ENCODE measurements at places on chromosomes 7 and 10. TPM values are rescaled to one million over a fixed set of nuclear protein-coding genes. Genes with fewer than 3 reads are reported as not detected.
A peak's percentile ranks its signal among the peaks of the same experiment; 100 is the strongest.

GRCh38 chr10:13396369-13396768, 48.3 kb upstream of the SEPHS1 start:
- no peak for DNase-seq

DNA sequence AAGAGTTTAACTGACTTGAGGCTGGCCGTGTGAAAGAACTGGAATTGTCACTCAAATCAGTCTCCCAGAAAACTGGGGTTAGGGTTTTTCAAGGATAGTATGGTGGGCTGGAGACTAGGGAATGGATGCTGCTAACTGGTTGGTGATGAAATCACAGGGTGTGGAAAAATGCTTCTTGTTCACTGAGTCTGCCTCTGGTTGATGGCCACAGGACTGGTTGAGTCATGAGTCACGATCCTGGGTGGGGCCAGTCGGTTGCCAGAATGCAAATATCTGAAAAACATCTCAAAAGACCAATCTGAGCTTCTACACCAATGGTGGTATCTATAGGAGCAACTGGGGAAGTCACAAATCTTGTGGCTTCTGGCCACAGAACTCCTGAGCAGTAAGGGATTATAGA, 16.3 kb upstream of the BAMBI start:
- peak; percentile 25 for DNase-seq

DNA sequence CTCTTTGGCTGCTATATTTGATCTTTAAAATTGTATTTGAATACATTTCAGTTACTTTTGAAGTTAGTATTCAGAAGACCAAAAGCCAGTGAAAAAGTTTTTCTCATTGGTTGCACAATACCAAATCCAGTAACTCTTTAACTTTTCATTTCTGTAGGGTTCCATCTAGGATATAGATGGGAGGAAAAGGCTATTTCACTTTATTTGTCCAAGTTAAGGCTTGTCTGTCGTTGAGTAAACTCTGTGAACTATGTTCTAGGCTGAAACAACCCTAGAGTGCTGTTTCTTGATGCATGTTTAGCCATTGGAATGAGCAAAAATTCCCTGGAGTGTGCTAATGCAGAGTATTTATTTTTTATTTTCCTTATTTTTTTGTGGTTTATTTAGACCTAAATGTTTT, 834.7 kb upstream of the KCND2 start:
- no peak for DNase-seq

DNA sequence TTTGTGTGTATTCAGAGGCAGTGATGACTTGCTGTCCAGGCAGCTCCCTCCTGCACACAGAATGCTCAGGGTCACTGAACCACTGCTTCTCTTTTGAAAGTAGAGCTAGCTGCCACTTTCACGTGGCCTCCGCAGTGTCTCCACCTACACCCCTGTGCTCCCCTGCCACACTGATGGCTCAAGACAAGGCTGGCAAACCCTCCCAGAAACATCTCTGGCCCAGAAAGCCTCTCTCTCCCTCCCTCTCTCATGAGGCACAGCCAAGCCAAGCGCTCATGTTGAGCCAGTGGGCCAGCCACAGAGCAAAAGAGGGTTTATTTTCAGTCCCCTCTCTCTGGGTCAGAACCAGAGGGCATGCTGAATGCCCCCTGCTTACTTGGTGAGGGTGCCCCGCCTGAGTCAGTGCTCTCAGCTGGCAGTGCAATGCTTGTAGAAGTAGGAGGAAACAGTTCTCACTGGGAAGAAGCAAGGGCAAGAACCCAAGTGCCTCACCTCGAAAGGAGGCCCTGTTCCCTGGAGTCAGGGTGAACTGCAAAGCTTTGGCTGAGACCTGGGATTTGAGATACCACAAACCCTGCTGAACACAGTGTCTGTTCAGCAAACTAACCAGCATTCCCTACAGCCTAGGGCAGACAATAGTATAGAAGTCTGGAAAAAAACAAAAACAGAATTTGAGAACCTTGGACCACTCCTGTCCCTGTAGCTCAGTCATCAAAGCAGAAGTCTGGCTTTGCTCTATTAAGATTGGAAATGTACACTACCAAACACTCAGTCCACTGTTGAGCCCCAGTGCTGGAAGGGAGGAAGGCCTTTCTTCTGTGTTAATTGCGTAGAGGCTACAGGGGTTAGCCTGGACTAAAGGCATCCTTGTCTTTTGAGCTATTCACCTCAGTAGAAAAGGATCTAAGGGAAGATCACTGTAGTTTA, 15.8 kb downstream of the SCD start:
- DNase-seq = no peak

- DNase-seq = no peak
Observed at GRCh38 chr10:86004337-86004736, 362.3 kb downstream of the GRID1 start.

DNA sequence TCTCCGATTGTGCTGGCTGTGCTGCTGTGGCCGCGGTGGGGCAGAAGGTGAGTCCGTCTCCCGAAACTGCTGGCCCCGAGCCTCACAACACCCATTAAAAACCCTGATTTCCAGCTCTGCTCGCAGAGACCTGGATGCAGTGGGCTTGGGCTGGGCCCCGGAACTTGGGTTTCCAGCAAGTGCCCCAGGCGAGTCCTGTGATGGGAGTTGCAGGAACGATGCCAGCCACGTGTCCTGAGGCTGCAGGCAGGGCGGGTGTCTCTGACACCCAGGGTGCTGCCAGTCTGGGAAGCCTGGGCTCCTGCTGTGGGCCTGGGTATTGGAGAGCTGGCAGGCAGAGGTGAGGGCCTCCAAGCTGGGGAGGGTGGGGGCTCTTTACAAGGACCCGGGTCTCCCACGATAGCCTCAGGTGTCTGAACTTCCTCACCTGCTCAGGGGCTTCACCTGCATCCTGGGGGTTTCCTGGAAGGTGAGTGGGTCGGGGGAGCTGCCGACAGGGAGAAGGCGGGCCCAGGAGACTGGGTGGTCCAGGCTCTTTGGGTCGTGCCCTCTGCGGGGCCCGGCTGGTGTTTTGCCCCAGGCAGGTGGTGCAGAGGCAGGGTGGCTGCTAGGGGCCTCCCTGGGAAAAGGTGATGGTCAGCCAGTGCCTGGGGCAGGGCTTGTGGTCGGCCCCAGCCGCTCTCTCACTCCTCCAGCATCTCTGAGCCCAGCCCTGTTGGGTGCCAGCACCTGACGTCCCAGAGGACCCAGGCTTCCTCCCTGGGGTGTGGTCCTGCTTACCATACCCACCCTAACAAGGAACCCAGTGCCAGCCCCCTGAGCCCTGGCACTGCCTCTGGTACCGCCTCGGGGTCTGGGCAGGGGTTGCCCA, 180.3 kb downstream of the DNAJB6 start:
- no peak for DNase-seq

DNA sequence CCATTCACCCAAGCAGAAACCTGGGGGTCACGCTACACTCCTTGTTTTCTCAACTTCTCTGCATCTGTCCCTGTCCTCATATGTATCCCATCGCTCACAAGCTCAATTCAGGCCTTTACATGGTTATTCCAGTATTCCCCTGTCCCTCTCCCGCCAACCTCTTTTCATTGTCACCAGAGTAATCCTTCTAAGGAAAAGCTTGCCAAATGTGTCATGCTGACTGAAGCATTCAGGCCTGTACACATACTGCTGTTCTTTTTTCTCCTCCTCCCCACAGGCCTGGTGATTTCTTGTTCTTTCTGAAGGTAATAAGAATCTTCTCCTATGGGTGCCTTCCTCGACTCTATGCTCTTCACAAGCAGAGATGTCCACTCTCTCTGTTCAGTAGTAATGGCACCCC, 282.2 kb downstream of the PHTF2 start:
- DNase-seq = no peak

The TEX47 gene
- total RNA-seq = not detected

The FXYD4 gene
- not detected for total RNA-seq

GRCh38 chr7:73838642-73839041, 3.7 kb downstream of the METTL27 start:
- DNase-seq = peak; percentile 56

DNA sequence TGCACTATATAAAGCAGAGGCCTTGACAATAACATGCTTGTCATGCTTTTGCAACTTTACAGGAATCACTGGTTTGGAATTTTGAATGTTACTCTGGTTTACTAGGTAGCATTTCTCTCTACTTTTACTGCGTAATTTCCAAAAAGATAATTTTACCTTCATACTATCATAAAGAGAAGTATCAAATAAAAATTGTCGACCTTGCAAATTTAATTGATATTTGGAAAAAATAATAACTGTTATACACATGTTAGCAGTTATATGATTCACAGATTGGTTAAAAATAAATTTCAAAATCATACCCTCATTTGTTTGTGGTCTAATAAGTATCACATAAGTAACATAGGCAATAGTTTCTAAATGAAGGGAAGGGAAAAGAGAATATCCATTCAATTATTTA, 228.5 kb upstream of the CACNA2D1 start:
- no peak for DNase-seq

The AKR1C8 gene
- 2.7 TPM for total RNA-seq

GRCh38 chr7:48664241-48664640, 260.1 kb upstream of the CDC14C start:
- DNase-seq = no peak

GRCh38 chr7:96995406-96996110, 9.8 kb upstream of the DLX6 start:
- DNase-seq = no peak

GRCh38 chr7:134552105-134552504, 3.2 kb downstream of the AKR1B15 start:
- no peak for DNase-seq

DNA sequence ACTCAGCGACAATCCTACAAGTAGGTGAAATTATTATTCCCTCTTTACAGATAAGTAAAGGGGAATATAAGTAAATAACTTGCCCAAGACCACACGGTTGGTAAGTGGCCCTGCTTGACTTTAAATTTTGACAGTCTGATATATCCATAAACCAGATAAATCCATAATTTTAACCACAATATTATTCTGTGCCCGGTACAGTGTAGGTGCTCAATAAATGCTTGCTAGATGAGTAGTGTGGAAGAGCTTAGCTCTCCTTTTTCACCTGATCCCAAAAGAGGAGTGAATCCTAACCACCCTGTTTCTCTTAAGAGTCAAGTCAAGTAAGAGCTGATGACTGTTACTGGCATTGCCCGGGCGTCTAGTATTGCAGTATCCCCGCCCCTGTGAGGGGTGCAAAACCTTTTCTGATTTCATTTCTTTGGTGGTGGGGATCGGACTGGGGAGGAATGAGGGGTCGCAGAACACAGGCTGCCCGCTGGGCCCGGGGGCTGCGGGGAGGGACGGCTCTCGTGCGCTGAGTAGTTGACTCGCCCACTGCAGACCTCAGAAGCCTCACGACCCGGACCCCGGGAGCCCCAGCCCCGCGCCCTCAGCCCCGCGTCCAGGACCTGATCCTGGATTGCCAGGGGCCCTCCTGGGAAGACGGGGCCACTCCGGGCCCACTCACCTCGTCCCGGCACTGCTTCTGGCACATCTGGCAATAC, 490 bp downstream of the KIN start:
- peak; percentile 4 for DNase-seq

The PPP1R17 gene
- not detected for total RNA-seq

- no peak for DNase-seq
Observed at GRCh38 chr7:45570797-45571196, 3.4 kb upstream of the ADCY1 start.

DNA sequence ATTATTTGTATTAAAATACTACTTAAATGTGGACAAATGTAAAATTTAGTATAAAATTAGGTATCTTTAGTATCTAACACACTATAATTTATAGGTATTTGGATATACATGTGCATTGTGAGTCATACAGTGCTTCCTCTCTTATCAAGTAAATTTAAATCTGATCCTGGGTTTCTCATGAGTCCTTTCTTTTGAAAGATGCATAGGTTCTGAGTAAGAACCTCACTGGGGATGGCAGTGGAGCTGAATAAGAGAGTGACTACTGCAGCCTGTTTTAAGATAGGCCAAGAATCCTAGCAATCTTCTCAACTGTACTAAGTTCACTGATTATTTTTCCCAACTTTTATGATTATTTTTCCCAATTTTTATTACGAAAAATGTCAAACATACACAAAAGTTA, 16.2 kb downstream of the CEP55 start:
- no peak for DNase-seq

DNA sequence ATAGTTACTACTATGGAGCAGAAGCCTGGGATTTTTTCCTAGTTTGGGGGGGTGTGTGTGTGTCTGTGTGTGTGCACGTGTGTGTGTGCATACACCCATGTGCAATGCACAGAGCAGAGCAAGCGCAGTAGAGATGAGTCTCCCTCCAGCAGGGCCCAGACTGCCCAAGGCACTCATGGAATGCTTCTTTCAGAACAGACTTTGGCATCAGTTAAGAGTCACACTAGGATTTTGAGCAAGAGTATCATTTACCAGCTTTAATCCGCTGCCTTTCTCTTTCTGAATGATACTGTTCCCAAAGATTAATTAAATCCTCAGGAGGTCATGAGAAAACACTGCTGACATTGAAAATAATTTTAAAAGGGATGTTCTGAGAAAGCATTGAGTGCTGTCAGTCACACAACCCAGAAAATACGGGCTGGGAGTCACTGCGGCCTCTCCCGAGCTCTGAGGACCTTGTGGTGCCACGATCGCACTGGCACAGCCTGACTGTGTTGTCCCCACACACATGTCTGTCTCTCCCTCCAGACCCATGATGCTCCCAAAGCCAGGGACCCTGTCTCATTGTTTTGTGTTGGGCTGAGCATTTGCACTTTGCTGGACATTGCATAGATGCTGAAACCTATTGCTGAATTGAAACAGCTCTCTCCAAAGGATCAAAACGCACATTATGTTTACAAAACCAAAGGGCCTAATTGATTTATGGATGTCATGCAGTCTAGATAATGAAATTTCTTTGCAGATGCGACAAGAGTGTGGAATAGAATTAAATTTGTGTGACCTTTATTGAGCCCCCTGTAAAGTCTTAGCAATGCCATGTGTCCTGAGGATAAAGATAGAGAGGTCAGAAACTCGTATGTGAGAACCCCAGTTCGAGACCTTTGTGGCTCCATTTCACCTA, 54.7 kb upstream of the FIGNL1 start:
- no peak for DNase-seq

GRCh38 chr7:94305836-94306235, 88.9 kb upstream of the COL1A2 start:
- DNase-seq = no peak

DNA sequence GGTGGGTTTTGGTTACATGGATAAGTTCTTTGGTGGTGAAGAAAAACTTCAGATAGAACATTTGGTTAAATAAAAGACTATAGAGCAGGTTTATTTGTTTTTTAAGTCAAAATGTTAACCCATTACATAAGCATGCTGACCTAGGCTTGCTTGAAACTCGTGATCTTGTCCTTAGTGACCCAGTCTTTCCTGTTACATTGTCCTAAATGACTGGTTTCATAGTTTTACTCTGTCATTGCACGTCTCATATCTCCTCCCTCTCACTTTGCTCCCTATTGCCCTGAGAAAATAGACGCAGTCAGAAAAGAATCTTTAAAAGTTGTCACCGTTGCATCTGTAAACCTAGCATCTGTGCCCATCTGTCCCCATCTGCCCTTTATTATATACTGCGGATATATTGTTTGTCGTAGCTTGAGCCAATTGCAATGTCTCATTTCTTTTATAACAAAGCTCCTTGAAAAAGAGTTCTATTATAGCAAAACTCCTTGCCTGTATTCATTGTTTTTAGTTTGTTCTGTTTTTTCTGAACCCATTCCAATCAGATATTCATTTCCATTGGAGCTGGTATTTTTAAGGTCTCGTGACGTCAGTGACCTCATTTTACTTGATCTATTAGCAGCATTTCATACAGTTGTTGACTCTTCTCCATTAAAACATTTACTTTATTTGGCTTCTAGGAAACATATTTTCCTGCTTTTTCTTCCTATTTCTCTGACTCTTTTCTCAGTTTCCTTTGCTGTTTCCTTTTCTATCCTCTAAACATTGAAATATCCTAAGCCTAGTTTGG, 57.3 kb downstream of the HELLS start:
- DNase-seq = no peak

The BCL7B gene
- total RNA-seq = 70.4 TPM
